RCC 7860 (cell line): ENCODE measurements at places on chromosomes 11 and 22.

- DNase-seq = no peak
Measured at GRCh38 chr22:23119494-23120414, 22.0 kb downstream of the RSPH14 start.

DNA sequence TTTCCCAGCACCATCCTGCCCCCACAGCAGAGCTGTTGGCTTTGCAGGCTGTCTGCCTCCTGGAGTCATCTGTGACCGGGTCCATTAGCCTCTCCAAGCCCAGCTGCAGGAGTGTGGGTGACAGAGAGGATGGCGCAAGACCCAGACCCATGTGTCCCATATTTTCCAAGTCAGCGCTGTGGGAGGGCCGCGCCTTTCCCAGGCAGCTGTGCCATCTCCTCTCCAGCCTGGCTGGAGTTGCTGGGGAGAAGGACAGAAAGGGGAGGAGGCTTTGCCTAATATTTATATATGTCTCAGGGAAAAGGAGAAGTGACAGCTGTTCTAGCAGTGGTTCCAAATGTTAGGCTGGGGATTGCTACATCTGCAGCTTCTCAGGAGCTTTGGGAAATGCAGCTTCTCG lies 15.7 kb downstream of the DTX4 start:
- DNase-seq = no peak

DNA sequence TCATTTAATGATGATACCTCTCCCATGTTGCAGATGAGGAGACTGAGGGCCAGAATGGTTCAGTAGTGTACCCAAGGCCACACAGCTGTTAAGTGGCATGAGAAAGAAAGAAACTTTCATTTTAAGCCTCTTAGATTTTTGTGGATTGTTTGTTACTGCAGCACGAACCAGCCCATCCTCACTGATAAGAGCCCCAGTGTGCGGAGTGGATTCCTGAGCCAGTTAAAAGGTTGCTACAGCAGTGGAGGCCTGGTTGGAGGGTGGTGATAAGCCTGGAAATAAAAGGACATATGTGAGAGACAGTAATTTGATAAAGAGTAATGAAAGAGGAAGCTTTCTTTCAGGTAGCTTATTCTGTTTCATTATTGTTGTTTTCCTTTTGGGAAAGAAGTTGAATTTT lies 89.0 kb downstream of the ATXN10 start:
- DNase-seq = no peak

- no peak for DNase-seq
Measured at GRCh38 chr11:122167100-122167499, 51.1 kb upstream of the BLID start.

DNA sequence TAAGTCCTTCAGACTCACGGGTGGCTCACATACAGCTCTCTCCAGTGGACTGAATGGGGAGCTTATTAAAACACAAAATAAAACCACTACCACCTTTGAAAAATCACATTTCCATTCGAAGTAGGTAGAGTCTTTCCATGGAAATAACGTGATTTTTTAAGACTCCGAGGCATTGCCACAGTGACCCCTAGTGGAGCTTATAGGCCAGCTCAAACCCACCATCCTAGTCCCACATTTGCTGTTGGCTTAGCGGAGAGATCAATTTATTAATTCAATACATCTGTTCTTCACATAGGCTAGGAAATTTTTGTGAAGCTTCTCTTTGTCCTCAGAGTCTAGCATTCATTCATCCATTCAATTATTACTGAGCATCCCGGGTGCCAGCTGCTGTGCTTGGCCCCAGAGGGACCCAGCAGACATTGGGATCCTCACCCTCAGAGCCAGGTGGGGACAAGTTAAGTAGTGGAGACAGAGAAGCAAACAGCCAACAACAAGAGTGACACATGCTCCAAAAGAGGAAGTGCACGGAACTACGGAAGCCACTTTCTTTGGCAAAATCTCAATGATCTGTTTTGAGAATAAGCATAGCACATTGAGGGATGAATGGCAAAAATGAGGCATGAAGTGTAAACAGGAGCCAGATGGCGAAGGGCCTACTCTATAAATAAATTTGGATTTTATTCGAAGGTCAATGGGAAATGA lies 10.2 kb upstream of the P4HA3 start:
- DNase-seq = no peak

DNA sequence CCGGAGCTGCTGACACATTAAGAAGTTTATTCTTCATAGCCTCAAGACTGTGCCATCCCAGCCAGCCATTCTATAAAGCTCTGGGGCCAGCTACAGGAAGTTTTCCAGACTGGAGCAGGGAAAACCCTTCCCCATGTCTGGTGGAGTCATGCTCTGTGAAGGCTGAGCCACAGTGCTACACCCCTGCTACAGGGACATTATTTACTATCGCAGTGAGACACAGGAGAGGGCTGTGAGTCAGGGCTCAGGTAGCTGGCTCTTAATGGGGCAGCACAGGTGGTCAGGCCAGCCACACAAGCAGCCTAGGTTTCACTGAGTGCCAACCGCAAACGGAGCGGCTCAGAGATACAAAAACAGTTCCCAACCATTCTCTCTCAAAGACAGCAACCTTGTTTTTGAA lies 12.1 kb downstream of the HPS4 start:
- DNase-seq = peak; percentile 96

- DNase-seq = peak; percentile 51
Measured at GRCh38 chr22:23849009-23850006, 8.4 kb upstream of the SLC2A11 start.

- DNase-seq = no peak
Measured at GRCh38 chr11:7688238-7688826, 15.0 kb upstream of the CYB5R2 start.

- DNase-seq = no peak
Measured at GRCh38 chr22:16810188-16810802, 14.9 kb downstream of the XKR3 start.

DNA sequence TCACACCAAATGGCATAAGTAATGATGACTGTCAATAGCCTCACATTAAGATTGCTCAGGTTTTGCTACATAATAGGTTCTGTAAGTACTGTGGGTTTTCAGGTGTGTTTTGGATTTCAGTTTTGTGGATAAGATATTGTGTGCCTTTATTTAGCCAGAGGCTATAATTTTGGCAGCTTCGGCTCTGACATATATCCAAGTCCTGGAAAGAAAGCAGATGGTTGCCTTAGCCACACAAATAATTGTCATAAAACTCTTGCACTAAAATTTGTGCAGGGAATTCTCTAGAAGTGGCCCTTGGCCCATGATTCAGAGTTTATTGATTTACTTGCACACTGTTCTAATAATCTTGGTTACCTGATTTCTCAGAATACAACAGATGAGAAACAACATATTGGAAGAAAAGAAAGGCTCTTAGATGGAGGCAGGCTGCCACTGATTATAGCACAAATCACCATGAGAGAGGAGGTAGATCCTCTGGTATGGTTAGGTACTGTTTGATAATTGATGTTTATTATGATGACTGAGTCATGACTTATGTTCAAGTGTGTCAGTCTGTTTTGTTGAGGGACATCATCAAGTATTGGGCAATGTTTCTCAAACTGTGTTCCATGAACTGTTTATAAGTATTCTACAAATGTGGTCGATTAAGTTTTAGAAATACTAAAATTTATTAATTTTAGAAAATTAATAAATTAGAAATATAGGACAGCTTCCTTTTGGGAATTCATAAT lies 9.6 kb downstream of the REXO2 start:
- no peak for DNase-seq

GRCh38 chr11:31131760-31132159 lies 237.8 kb downstream of the DCDC1 start:
- no peak for DNase-seq

DNA sequence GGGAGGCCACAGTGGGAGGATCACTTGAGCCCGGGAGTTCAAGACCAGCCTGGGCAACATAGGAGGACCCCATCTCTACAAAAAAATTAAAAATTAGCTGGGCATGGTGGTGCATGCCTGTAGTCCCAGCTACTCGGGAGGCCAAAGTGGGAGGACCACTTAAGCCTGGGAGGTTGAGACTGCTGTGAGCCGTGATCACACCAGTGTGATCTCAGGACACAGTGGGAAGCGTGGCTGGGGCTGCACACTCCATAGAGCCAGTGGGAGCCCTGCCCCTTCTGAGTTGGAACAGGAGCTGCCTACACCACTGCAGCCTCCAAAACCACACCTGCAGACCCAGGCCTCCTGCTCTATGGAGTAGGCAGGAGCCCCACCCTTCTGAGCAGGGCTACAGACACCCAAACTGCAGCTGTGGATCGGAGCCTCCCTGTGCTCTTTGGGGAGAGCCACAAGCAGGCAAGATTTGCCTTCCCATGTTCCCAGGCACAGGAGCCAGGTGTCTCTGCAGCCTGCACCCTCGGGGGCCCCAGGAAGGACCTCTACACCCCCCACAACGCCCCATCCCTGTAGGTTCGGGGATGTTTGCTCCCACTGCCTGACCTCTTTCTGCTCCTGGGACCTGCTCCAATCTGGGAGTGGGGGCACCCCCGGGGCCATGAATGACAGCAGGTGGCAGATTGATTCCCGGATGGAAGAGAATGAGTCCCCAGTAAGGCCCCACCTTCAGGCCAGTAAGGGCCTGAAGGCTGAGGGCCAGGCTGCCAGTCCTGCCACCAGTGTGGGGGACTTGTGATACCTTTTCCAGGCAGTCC lies 245.4 kb downstream of the BUD13 start:
- no peak for DNase-seq

DNA sequence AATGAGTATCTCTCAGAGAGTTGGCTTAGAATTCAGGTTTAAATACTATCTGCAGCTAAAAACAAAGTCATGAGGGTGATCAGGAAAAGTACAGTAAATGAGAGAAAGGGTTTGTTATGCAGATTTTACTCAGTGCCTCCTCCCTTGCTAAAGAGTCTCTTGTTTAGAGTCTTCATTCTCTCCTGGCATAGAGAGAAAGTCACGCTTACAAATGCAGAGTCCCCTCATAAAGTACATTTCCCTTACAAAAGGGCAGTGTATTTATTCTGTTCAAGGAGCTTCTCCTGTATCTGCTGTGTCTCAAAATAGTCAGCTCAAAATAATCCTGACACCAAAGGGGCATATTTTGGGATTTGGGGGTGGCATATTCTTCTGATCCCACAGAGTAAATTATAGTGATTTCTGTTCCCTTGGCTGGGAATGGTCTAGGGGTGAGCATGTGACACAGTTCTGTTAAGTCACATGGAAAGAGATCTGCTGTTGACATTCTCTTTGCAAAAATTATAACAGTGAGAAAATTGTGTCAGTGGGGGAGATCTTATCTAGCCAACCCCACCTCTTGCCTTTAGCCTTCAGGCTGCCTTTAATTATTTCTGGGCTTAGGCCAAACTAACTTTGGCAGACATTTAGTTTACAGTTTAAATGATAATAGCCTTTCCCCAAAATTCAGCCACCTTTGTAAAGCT lies 102.9 kb downstream of the MTNR1B start:
- no peak for DNase-seq

DNA sequence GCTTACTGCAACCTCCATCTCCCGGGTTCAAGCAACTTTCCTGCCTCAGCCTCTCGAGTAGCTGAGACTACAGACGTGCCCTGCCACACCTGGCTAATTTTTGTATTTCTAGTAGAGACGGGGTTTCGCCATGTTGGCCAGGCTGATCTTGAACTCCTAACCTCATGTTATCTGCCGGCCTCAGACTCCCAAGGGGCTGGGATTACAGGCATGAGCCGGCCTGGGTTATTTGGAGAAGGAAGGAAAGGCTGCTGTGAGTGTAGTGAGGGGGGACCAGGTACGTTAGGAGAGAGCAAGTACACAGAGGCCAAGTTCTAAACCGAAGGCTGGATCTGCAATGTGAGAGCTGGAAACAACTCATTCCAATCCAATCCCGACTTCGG lies 453 bp downstream of the BATF2 start:
- DNase-seq = no peak
